ENCODE measurements at places on chromosomes 5 and 9. TPM values are rescaled to one million over a fixed set of nuclear protein-coding genes. Genes with fewer than 3 reads are reported as not detected.

GRCh38 chr5:124007675-124008398, 495.9 kb downstream of the CSNK1G3 start:
- DNase-seq, result no peak

DNA sequence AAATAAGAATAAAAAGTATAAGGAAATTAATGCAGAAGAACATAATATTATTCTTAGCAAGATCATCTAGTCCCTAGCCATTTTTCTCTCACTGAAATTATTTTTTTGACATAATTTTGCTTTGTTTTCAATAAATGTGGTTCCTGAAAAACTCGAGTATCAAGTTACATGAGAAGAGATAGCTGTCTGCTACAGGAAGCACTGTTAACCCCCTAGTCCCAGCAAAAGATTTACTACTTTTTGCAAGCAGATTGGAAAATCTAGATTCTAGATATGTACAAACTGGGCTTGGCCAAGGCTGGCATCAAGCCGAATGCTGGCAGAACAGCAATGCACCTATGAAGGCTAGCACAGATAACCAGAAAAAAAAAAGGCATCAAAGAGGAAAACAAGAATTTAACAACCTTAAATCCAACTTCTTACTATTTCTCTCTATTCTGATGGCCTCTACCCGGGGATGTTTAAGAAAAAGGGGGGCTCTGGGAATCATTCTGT, 21.9 kb upstream of the ISCA1 start:
- no peak for DNase-seq

GRCh38 chr9:116479056-116479544, 208.0 kb upstream of the TRIM32 start:
- no peak for DNase-seq

- DNase-seq, result no peak
Observed at GRCh38 chr5:177044641-177045040, 22.1 kb downstream of the ZNF346 start.

Gene SV2C
- total RNA-seq, result not detected

Gene OSMR
- 21.3 TPM for total RNA-seq

Gene SEMA6A
- not detected for total RNA-seq

Gene DMRT2
- total RNA-seq, result not detected

Gene INSL6
- total RNA-seq, result not detected

Gene BTNL8
- not detected for total RNA-seq

Gene ADAMTS2
- not detected for total RNA-seq
